ENCODE measurements at places on chromosomes 16 and 17.
A peak's percentile ranks its signal among the peaks of the same experiment; 100 is the strongest.

DNA sequence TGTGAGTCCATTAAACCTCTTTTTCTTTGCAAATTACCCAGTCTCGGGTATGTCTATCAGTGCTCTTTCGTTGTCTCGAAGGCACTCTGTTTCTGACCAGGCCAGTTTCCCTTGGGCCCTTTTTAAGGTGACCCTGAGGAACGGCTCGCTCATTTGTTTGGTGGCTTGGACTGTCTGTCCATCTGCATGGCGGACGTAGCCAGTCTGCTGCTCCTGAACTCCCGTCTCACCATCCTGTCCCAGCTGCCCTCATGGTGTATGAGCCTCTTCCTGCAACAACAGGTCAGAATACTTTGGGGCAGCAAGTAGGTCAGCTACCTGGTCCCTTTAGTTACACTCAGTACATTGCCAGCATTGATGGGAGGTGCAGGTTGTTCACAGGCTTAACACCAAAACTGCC, 19.0 kb downstream of the DRC7 start:
- DNase-seq, result peak; percentile 49

- no peak for DNase-seq
These were observed 143.9 kb upstream of the HS3ST2 start for GRCh38 chr16:22670044-22670536.

GRCh38 chr16:53304334-53304733, 129.9 kb upstream of the RBL2 start:
- no peak for DNase-seq

DNA sequence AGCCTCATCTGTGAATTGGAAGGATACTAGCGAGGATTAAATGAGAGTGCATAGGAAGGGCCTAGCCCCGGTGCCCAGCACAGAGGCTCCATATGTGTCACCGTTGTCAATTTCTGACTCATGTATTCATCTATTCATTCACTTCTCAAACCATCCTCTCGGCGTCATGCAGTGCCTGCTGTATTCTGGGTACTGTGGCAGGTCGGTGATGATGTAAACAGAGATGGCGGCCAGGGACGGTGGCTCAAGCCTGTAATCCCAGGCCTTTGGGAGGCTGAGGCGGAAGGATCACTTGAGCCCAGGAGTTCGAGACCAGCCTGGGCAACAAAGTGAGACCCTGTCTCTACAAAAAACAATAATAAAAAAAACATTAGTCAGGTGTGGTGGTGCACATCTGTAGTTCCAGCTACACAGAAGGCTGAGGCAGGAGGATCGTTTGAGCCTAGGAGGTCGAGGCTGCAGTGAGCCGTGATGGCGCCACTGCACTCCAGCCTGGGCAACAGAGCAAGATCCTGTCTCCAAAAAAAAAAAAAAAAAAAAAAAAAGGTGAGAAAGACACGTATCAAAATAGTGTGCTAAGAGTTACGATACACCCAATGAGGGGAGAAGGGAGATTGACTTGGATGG, 4.3 kb upstream of the PPP1R1B start:
- peak; percentile 60 for DNase-seq

GRCh38 chr16:23692190-23692837, 13.6 kb downstream of the PLK1 start:
- no peak for DNase-seq

- DNase-seq, result peak; percentile 94
These were observed 8.6 kb downstream of the KDM6B start for GRCh38 chr17:7842380-7843256.

- DNase-seq, result no peak
These were observed 32.8 kb upstream of the ETV4 start for GRCh38 chr17:43578699-43579565.

DNA sequence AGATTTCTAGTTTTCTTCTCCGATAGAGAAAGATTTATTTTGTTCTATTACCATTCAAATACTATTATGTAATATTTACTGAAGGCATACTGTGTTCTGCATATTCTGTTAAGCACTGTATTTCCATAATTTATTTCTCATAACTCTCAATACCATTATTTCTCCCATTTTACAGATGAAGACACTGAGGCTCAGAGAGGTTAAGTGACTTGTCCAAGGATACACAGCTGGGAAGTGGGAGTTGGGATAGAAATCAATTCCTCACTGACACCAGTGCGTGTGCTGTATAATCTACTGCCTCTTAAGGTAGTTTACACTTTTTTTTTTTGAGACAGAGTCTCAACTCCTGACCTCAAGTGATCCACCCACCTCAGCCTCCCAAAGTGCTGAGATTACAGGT, 7.4 kb downstream of the NLRC3 start:
- no peak for DNase-seq

- DNase-seq, result no peak
These were observed 5.0 kb downstream of the TSPAN10 start for GRCh38 chr17:81641825-81642489.

DNA sequence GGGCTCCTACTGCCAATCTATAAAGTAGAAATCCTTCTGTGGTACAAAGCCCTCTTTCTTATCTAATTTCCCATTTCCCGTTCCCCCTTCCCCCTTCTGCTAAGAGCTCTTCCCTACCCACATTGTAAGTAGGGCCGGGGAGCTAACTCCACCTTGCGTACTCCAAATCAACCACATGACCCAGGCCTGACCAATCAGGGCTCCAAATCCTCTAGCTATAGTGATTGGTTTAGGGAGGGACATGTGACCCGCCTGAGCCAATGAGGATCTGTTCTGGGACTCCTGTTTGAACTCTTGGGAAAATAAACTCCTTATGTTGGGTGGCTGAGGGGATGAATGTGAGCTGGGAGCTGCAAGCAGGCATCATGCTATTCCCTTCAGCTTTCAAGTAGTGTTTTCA, 40.9 kb upstream of the MEOX1 start:
- DNase-seq, result no peak

GRCh38 chr17:9232155-9232475, 210.8 kb downstream of the NTN1 start:
- no peak for DNase-seq

DNA sequence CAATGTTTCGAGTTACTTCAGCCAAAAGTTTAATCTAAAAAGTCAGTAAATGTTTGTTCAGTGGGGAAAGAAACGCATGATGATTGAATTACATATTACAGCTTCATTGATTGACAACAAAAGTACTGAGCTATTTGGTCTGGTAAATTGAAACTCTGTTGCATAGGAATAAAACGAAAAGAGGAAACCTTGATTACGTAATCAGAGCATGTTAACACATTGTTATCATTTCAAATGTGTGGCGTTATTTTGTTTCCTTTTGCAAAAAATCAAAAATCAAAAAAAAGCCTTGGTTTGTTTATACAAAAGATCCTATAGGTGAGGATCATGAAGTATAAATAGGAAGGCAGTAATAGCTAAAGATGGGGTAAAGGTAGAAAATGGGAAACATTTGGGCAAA, 19.5 kb upstream of the CA10 start:
- DNase-seq, result no peak

GRCh38 chr17:37519251-37519985, 29.7 kb downstream of the DUSP14 start:
- DNase-seq, result no peak

- DNase-seq, result no peak
These were observed 55.4 kb downstream of the TENT4B start for GRCh38 chr16:50208460-50208931.

DNA sequence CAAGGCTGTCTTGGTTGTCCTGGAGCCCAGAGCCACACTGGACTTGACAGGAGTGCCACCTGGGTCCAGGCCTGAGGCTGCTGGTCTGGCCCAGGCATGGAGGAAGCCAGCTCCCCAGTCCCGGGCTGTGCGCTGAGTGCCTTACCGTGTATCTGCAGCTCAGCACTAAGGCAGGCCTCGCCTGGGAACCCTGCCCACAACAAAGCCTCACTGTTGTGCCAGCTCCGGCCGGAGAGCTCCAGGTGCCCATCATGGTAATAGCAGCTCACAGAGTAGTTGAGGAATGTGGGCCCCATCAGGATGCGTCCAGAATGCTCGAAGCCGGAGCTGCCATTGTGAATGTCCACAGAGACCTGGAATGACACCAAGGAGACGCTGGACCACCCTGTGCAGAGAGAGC, 72.2 kb downstream of the RMI2 start:
- no peak for DNase-seq

GRCh38 chr16:3530371-3530914, 29.6 kb downstream of the CLUAP1 start:
- no peak for DNase-seq

GRCh38 chr17:81794509-81794908, 9.4 kb upstream of the GCGR start:
- no peak for DNase-seq

GRCh38 chr16:48194828-48195556, 39.2 kb upstream of the ABCC12 start:
- DNase-seq, result no peak

- no peak for DNase-seq
These were observed 18.0 kb downstream of the SLC5A11 start for GRCh38 chr16:24863582-24864437.

DNA sequence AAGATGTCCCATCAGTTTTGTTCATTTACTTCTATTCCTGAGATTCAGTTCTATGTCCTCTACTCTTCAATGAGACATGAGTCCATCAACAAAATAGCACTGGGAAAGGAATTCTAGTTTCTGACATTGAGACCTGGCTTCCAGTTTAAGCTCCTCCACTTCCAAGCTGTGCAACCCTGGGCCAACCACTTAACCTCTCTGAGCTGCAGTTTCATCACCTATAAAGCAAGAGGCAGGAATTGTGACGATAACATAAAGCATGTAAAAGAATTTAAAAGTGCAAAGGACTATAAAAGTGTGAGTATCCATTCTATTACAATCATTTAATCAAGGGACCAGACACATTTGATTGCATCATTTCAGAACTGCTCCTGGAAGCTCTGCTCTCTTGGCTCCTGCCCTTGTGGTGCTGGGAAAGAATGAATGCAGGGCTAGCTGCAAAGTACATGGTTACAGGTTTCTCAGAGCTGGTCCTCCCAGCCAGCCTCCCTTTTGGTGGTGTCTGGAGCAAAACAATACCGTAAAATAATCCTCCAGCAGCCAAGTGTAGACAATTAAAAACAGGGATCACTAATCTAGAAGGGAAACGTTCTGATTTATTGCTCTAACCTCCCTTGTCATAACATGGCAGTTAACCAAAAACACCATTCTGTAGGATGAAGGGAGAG, 113.9 kb downstream of the VPS53 start:
- DNase-seq, result no peak

DNA sequence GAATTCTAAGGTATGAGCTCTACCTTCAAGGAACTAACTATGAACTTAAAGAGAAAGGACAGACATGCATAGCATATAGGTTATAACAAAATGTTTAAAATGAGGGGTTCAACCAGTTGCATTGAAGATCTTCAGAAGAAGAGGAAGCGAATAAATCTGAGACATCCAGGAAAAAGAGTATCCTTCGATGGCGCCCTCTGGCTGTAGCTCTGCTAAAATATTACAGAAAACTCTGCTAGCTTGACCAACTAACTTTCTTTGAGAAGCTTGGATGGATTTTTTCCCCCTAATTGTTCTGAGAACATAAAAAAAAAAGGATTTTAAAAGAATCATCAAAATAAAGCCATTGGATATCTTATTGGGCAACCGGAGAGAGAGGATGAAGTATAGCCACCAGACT, 659.9 kb upstream of the SOX9 start:
- no peak for DNase-seq

DNA sequence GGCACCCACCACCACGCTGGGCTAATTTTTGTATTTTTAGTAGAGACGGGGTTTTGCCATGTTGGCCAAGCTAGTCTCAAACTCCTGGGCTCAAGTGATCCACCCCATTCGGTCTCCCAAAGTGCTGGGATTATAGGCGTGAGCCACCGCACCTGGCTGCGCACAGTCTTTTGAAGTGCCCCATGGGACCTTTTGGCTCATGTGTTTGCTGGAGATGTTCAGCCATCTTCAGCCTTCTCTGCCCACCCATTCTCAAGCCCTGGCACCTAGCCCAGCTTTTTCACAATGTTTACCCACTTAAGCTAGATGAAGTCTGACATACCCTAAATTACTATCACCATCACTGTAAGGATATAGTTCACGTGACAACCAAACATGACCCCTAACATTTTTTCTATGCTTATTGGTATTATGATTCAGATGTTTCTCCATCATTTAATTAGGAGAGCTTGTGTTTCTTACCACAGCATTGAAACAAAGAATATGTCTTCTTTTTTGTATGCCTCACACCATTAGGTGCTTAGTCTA, 32.3 kb downstream of the PECAM1 start:
- DNase-seq, result no peak

DNA sequence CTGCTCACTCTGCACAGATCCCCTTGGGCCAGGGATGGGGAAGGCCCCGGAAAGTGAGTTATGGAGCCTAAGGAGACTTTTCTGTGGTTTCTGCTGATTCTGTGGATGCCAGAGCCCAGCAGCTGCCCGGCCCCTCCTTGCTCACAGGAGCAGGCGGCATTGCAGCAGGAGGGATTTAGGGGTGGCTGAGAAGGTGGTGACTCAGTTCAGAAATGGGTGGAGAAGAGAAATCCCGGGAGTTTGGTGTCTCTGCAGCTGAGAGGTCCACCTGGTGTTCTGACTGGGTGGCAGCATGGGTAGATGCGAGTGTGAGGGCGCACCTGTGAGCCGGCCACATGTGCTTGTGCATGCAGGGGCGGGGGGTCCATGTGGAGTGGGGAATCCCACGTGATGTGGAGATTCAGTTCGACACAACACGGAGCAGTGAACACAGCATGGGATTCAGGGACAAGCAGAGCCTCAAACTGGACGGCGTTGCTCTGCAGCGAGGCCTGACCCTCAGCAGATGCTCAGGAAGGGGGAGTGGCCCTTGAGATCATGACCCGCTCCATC, 16.0 kb upstream of the SPPL2C start:
- no peak for DNase-seq

- DNase-seq, result no peak
These were observed 80.1 kb downstream of the ABCC6 start for GRCh38 chr16:16143038-16143763.

GRCh38 chr17:15290605-15291004, 25.5 kb upstream of the PMP22 start:
- DNase-seq, result no peak

GRCh38 chr17:74379495-74380085, 12.3 kb downstream of the GPR142 start:
- DNase-seq, result peak; percentile 63

DNA sequence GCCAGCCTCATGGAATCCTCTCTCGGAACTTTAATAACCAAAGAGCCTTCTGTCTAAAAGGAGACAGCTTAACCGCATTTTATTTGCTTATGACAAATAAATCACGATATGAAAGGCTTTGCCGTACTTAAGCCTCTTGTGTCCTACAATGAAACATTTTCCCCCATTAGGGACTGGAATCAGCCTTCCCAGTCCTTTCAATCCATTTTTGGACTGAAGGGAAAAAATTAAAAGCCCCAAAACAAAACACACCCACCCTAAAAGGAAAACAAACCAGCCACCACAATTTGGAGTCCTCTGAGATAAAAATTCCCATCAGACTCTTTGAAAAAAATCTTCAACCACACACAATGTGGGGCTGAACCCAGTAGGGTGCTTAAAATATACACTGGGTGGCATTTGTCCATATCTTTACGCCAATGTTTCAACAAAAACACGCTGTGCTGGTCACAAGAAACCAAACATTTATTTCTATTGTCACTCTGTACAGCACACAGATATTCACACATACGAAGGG, 3.0 kb downstream of the HOXB4 start:
- no peak for DNase-seq

DNA sequence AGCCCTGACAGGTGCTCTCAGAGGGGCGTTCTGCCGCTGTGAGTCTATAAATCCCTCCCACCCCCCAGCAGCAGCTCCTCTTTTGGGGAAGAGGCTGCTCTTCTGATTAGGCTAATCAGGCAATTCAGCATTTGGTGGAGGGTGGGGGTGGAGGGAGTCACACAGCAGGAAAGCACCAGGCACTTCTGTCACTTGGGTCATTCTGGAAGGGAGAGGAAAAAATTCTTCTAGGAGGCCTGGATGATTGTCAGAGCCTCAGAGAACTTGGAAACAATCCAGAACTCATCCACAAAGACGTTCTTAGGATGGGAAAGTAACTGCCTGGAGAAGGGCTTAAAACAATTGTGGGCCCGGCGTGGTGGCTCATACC, 7.3 kb upstream of the SSTR2 start:
- DNase-seq, result no peak
